Thoracic aorta (tissue), 2 donors: ENCODE measurements at places on chromosomes 1 and 21. TPM values are rescaled to one million over a fixed set of nuclear protein-coding genes. Genes with fewer than 3 reads are reported as not detected.

DNA sequence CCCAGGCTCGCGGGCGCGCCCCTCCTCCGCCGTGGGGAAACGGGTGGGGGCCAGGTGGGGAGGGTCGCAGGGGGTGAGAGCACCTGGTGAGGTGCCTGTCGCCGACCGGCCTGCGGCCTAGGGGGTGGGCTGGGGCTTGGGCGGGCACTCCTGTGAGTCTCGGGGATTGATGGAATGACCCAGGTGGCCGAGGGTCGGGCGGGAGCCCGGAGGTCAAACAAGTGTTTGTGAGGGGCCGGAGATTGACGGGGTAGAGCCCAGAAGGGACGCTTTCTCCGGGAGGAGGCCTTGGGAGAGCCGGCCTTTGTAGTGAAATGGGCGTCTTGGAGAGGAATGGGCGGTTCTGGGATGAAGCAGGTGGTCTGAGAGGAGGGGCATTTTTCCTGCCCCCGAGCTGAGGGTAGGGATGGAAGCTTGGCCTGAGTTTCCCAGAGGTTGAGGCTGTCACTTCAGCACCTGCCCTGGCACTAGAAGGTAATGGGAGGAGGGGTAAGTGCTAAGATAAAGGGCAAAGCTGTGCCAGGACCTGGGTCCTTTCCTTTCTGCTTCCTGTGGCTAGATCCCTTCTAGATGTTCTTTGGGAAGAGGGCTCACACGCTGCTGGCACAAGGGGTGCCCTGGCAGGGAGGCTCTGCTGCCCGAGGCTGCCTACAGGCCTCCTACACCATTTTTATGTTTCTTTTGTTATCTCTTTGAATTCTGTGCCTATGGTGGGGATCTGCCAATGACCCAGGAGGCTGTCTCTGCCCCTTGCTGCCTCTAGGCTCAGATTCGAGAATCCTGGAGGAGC is 56.1 kb downstream of the NDUFS5 start:
- no peaks in the 10 kb centered on the region for H3K36me3 ChIP-seq
- H3K27ac ChIP-seq: no peak overlapping the region
- H3K4me3 ChIP-seq: peak overlapping the region; percentile 72
- peaks cover 10% of the 10 kb centered on the region for H3K4me1 ChIP-seq
- no peak for DNase-seq

DNA sequence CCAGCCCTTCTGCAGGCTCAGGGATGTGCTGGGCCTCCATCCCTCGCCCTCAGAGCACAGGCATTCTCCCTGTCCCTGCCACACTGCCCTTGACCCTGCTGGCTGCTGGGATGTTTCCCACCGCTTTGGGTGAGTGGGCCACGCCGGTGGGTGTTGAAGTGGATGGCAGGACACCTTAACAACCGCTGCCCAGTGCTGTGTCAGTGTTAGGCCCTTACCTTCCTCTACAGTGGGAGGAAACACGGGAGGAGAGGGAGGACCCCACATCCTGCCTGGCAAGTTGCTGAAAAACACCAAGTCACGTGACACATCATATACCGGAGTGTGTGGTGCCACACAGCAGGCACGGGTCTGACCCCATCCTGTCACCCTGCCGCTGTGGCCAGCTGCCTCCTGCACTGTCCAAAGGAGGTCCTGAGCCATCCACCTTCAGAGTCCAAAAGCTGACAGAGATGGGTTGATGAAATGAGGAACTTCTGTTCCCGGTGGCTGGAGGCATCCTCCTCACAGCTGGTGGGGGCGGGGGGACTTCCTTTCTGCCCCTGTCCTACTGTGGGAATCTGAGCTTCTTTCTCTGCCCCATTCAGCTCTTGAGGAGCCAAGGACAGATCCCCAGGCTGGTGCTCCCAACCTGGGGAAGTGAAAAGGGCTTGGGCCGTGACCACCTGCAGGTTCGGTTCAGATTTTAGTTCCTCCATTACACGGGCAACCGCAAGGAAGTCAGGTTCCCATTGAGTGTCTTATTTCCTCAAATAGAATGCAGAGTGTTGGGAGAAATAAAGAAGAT is 3.2 kb upstream of the THEMIS2 start:
- peak overlapping the region; percentile 5 for H3K4me3 ChIP-seq
- no peaks in the 10 kb centered on the region for H3K36me3 ChIP-seq
- no peak overlapping the region for H3K27ac ChIP-seq
- H3K4me1 ChIP-seq: peaks cover 8% of the 10 kb centered on the region
- DNase-seq: no peak
- H3K27me3 ChIP-seq: no peaks in the 10 kb centered on the region

DNA sequence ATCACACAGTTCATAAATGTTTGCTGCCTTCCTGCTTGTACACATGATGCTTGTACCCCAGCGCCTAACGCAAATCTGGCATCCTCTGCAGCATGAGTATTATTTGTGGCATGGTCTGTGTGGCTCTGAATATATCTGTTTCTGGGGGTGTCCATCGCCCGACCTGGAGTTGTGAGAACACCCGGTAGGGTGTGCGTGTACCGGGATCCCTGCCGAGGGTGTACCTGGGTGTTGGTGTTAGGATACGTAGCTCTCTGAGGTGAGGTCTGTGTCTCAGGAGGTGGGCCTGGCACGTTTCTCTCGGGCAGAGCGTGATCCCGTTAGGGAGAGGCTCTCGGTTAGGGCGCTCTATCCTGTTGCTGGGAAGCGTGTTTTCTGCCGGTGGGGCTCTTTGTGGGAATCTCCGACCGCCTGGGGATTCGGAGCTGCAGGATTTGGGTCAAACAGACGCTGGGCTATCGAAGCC is 10.4 kb upstream of the CDC20 start:
- peaks cover 24% of the 10 kb centered on the region for H3K4me1 ChIP-seq
- DNase-seq: no peak
- H3K27ac ChIP-seq: peak overlapping the region; percentile 81
- H3K27me3 ChIP-seq: no peaks in the 10 kb centered on the region
- H3K36me3 ChIP-seq: no peaks in the 10 kb centered on the region
- H3K4me3 ChIP-seq: peak overlapping the region; percentile 83

DNA sequence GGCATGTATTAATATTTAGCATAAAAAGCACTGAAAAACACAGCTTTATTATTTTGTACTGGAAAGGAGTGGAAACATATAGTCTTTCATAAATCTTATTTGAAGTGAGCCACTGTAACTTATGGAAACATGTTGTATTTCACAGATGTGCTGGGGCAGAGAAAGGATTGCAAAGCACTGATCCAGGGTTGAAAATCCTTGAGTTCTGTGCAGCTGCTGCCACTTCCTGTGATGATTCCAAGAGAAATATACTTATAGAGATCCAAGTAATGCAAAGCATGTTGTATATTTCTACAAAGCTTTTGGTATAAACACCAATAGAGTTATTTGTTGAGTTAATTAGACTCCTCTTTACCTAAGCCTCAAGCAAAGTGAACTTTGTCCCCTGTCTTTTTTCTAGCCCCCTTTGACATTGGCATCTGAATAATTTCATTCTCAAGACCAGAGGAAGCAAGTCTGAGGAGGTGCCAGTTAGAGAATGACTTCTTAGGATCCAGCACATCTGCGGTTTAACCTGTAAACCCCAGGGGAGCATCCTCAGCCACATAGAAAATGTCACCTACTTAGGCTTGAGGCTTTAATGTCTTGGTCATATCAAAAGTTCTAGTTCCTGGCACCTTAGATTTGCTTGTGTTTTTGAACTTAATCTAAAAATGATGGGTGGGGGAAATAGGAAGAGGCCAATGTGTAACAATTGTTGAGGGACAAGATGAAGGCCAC is 173.3 kb downstream of the FASLG start:
- no peaks in the 10 kb centered on the region for H3K27me3 ChIP-seq
- H3K4me3 ChIP-seq: no peak overlapping the region
- DNase-seq: no peak
- H3K36me3 ChIP-seq: no peaks in the 10 kb centered on the region

DNA sequence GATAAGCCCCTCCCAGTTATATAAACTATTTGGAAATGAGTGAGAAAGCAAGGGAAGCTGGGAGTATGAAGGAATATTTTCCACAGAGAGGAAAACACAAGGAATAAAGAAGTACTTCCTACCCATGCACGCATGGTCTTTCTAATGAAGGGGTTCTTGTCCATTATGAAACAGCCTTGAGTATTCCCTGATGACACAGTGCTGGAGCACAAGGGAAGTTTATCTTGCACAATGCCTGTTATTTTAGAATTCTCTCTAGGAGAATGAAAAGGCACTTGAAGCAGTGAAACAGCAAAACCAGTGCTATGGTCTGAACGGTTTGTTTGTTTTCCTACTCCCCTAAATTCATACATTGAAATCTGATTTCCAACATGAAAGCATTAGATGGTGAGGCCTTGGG is 38.6 kb upstream of the ADAMTS1 start:
- H3K27ac ChIP-seq: no peak overlapping the region
- H3K36me3 ChIP-seq: no peaks in the 10 kb centered on the region

DNA sequence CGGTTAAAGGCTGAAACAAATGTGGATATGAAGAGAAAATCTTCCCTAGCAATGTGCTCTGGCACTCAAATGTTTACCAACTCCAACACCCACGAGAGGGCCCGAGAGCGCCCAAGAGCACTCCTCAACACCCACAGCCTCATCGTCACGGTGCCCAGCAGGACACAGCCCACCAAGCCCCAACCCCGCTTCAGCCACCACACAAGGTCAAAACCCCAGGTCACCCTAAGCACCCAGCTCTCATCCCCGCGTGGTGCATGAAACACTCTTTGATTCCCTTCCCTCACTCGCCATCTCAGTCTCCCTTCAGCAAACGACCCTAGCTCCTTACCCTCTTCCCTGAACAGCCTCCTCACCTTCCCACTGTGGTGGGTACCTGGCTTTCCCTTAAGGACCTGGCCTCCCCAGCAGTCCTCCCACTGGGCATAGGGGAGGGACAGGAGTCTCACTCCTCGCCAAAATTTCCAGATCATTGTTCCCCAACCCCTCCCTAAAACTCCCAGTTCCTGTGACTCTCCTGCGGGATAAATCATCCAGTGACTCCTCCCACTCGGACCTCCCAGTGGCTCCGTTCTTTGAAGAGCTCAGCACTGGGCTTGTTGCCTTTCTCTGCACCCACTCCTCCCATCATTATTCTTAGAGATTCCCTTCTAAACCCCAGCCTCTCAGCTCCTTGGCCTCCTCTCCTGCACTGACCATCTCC is 170.4 kb upstream of the SYT6 start:
- no peak overlapping the region for H3K27ac ChIP-seq
- H3K4me3 ChIP-seq: no peak overlapping the region
- H3K4me1 ChIP-seq: no peaks in the 10 kb centered on the region
- no peaks in the 10 kb centered on the region for H3K36me3 ChIP-seq
- DNase-seq: no peak
- no peaks in the 10 kb centered on the region for H3K27me3 ChIP-seq

DNA sequence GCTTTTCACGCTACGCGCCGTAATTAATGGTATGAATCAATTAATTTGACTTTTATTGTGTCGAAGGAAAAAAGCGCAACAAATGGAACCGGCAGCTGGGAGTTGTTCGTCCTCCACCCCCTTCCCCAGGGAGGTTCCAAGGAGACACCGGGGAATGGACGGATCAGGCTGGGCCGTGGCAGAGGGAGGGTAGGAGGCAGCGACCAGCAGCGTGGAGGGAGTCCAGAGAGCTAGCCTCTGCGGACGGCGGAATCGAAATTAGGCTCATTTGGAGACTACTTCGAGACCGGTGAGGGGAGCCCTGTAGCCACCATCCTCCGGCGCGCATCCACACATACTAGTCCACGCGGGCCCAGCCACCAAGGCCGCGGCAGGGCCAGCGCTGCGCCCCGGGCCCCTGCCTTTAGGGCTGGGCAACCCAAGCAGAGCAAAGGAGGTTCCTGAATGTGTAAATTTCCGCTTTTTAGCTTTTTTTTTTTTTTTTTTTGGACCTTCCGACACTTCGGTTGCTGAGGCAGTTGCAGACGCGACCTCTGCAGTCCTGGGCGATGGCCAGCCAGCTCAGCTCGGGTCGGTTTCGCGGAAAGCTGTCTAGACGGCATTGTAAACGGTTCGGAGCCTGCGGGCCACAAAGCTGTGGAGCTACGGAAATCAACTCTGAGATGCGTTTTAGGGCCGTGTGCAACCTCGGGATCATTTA is 2.2 kb upstream of the FOXD3 start:
- H3K27me3 ChIP-seq: peaks cover 43% of the 10 kb centered on the region
- DNase-seq: no peak
- H3K4me1 ChIP-seq: peaks cover 8% of the 10 kb centered on the region
- no peaks in the 10 kb centered on the region for H3K36me3 ChIP-seq

LEFTY2 gene
- 9.4 TPM for total RNA-seq

UTS2 gene
- total RNA-seq: not detected
